Endothelial cell (in vitro differentiated cells): ENCODE measurements at places on chromosomes 3 and 15.

GRCh38 chr15:43498990-43499389 lies 6.0 kb upstream of the TP53BP1 start:
- no peak overlapping the region for H3K27ac ChIP-seq
- H3K4me3 ChIP-seq = no peak overlapping the region
- H3K4me1 ChIP-seq = no peaks in the 10 kb centered on the region

GRCh38 chr3:52809149-52809548 lies 14.6 kb downstream of the ITIH3 start:
- no peak overlapping the region for H3K27ac ChIP-seq
- H3K4me1 ChIP-seq = no peaks in the 10 kb centered on the region
- H3K36me3 ChIP-seq = no peaks in the 10 kb centered on the region
- H3K4me3 ChIP-seq = no peak overlapping the region

DNA sequence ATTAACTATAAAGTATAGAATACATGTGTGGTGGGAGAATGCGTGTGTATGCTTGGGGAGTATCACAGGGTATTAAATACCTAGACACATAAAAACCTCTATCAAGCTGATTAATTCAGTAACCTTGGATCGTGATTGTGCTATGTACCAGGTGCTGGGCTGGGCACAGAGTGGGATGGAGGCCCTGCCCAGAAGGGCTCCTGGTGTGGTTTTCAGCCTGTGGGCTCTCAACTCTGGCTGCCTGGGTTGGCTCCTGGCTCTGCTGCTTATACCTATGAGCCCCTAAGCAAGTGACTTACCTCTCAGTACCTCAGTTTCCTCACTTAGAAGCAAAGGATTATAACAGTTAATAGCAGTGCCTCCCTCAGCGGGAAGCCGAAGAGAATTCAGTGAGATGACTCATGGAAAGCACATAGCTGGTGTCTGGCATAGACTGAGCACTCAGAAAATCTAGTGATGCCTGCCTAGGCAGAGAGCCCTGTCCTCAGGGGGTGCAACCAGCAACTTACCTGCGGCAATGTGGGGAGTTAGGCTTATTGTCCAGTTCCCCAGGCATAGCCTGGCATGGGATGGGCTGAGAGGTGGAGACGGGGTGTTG lies 90.6 kb upstream of the MYZAP start:
- H3K4me1 ChIP-seq = peaks cover 93% of the 10 kb centered on the region
- peaks cover 55% of the 10 kb centered on the region for H3K36me3 ChIP-seq

- H3K4me3 ChIP-seq = no peak overlapping the region
- no peaks in the 10 kb centered on the region for H3K36me3 ChIP-seq
- no peak overlapping the region for H3K27ac ChIP-seq
- peaks cover 8% of the 10 kb centered on the region for H3K4me1 ChIP-seq
These were observed 173.8 kb downstream of the SMAD6 start for GRCh38 chr15:66875588-66876420.

DNA sequence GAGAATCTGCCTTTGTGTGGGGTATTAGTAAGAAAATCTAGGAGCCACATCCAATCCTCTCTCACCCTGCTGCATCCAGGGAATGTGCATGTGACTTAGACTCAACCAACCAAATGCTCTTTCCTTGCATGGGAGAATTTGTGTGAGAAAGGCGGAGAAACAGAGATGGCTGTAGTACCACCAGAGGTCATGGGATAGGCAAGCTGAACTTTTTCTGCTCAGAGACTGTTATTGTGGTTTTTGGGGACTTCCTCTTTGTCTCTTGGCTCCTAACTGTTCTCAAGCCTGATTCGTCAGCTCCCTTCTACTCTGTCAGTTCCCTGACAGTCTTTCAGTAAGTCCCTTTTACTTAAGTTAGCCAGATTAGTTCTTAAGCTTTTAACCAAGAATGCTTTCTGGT lies 2.6 kb upstream of the ZSCAN2 start:
- peaks cover 12% of the 10 kb centered on the region for H3K4me1 ChIP-seq
- H3K27ac ChIP-seq = no peak overlapping the region
- peaks cover 11% of the 10 kb centered on the region for H3K27me3 ChIP-seq
- peaks cover 4% of the 10 kb centered on the region for H3K36me3 ChIP-seq
- no peak overlapping the region for H3K4me3 ChIP-seq

GRCh38 chr3:146091397-146091796 lies 69.6 kb downstream of the PLOD2 start:
- H3K36me3 ChIP-seq = peaks cover 3% of the 10 kb centered on the region
- DNase-seq = no peak
- no peaks in the 10 kb centered on the region for H3K4me1 ChIP-seq

- peaks cover 3% of the 10 kb centered on the region for H3K27me3 ChIP-seq
- no peak overlapping the region for H3K4me3 ChIP-seq
- no peak for DNase-seq
- no peaks in the 10 kb centered on the region for H3K4me1 ChIP-seq
- H3K36me3 ChIP-seq = no peaks in the 10 kb centered on the region
- no peak overlapping the region for H3K27ac ChIP-seq
These were observed 47.7 kb downstream of the CHCHD6 start for GRCh38 chr3:126751611-126752302.

- no peak overlapping the region for H3K4me3 ChIP-seq
- H3K27me3 ChIP-seq = peaks cover 2% of the 10 kb centered on the region
- no peak for DNase-seq
These were observed 7.5 kb downstream of the DET1 start for GRCh38 chr15:88538972-88539371.

DNA sequence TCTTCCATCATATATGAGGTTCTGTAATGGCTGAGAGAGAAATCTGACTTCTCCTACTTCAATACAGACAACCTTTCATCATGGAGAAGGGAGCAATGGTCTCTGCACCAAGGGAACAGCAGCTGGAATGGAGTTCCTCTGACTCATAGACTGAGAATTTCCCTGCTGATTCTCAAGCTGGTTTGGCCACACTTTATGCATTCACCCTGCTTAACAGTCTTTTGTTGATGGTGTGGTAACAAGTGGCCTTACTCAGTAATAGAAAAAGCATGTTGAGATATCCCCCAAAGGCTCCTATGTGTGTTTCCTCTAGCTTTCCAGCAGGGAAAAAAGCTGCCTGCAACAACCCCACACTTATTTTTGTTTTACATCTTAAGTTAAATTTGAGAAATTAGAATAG lies 138.1 kb downstream of the GREM1 start:
- no peak overlapping the region for H3K27ac ChIP-seq
- no peak for DNase-seq
- H3K4me3 ChIP-seq = no peak overlapping the region
- no peaks in the 10 kb centered on the region for H3K27me3 ChIP-seq
- H3K4me1 ChIP-seq = no peaks in the 10 kb centered on the region

DNA sequence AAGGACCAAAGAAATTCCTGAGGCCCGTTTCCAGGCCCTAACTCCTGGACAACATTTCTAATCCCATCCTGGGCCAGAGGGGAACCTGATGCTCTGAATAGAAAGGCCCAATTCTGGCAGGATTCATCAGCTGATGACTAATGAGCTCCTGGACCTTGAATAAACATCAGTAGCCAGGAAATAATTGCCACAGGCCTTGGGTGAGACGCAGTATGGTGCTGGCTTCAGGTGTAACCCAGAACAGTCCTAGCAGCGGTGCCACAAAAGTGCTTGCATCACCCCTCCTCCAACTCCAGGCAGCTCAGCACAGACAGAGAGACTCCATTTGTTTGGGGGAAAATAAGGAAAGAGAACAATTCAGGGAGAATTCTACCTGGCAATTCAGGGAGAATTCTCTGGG lies 184.7 kb upstream of the POU1F1 start:
- no peak overlapping the region for H3K4me3 ChIP-seq
- H3K4me1 ChIP-seq = no peaks in the 10 kb centered on the region
- no peaks in the 10 kb centered on the region for H3K27me3 ChIP-seq
- no peaks in the 10 kb centered on the region for H3K36me3 ChIP-seq
- H3K27ac ChIP-seq = no peak overlapping the region

GRCh38 chr15:27222479-27222878 lies 251.5 kb downstream of the GABRG3 start:
- no peak overlapping the region for H3K27ac ChIP-seq
- H3K4me3 ChIP-seq = no peak overlapping the region
- peaks cover 2% of the 10 kb centered on the region for H3K27me3 ChIP-seq
- H3K4me1 ChIP-seq = peaks cover 7% of the 10 kb centered on the region
- no peak for DNase-seq
- no peaks in the 10 kb centered on the region for H3K36me3 ChIP-seq

- H3K27ac ChIP-seq = no peak overlapping the region
- H3K27me3 ChIP-seq = no peaks in the 10 kb centered on the region
- DNase-seq = no peak
- no peaks in the 10 kb centered on the region for H3K4me1 ChIP-seq
These were observed 1.1 kb upstream of the OR4F15 start for GRCh38 chr15:101810876-101811275.

GRCh38 chr3:47265725-47266428 lies 16.7 kb downstream of the KIF9 start:
- H3K4me3 ChIP-seq = no peak overlapping the region
- no peaks in the 10 kb centered on the region for H3K4me1 ChIP-seq
- H3K27me3 ChIP-seq = peaks cover 2% of the 10 kb centered on the region

GRCh38 chr15:83446904-83447709 lies at the start of gene SH3GL3:
TSS of gene SH3GL3 (plus strand) at chr15:83447341. CDS start at chr15:83447534, 193 bp downstream.
- peak; percentile 74 for DNase-seq
- H3K27ac ChIP-seq = peak within 1 kb of the TSS; percentile 89
- H3K4me1 ChIP-seq = peaks cover 23% of the 10 kb centered on the region

DNA sequence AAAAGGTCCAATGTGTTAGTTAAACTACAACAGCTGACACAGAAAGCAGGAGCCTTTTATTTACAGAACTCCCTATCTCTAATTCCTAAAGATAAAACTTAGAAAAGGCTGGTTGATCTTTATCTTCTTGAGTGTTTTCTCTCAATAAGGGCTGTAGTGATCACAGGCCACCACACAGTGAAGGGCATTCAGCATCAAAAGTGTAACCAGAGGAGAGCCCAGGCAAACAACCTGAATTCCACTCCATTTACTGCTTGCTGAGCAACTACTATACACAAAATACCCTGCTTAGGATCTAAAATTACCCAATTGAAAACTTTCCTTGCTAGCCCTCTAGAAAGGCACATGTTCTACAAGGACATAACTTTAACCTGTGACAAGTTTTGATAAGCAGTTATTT lies 122.7 kb downstream of the MEIS2 start:
- H3K36me3 ChIP-seq = no peaks in the 10 kb centered on the region
- no peak overlapping the region for H3K27ac ChIP-seq
- H3K4me3 ChIP-seq = no peak overlapping the region
- no peaks in the 10 kb centered on the region for H3K27me3 ChIP-seq
- H3K4me1 ChIP-seq = no peaks in the 10 kb centered on the region

DNA sequence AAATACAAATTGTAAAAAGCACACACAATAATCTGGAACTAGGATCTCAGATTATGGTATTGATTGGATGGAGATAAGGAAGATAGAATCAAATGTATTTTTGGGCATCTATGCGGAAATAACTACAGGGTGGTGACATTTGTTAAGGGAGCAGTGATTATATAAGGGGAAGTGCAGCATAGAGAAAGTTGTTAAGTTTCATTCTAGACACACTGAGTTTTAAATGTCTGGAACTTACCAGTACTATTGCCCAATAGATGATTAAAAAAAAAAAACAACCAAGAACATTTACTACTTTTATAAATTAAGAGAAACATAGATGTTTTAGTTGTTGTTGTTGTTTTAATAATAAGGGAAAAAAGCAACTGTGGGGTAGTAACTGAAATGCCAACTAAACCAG lies 32.1 kb upstream of the C3orf38 start:
- no peak overlapping the region for H3K4me3 ChIP-seq
- H3K4me1 ChIP-seq = no peaks in the 10 kb centered on the region
- H3K27ac ChIP-seq = no peak overlapping the region
- no peaks in the 10 kb centered on the region for H3K27me3 ChIP-seq
- H3K36me3 ChIP-seq = peaks cover 22% of the 10 kb centered on the region
- DNase-seq = no peak

DNA sequence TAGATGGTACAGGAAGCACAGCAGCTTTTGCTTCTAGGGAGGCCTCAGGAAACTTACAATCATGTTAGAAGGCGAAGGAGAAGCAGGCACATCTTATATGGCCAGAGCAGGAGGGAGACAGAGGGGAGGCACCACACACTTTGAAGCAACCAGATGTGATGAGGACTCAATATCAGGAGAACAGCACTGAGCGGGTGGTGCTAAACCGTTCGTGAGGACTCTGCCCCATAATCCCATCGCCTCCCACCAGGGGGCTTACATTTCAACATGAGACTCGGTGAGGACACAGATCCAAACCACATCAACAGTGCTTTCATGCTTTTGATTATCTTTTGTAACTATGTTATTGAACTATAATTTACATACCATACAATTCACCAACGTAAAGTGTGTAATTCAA lies 7.6 kb upstream of the TMEM44 start:
- H3K4me3 ChIP-seq = no peak overlapping the region
- peaks cover 32% of the 10 kb centered on the region for H3K36me3 ChIP-seq
- peaks cover 3% of the 10 kb centered on the region for H3K27me3 ChIP-seq
- DNase-seq = peak; percentile 55

GRCh38 chr3:83500422-83500821 lies 1458.4 kb upstream of the CADM2 start:
- H3K36me3 ChIP-seq = no peaks in the 10 kb centered on the region
- no peak for DNase-seq
- no peak overlapping the region for H3K27ac ChIP-seq
- H3K4me3 ChIP-seq = no peak overlapping the region

DNA sequence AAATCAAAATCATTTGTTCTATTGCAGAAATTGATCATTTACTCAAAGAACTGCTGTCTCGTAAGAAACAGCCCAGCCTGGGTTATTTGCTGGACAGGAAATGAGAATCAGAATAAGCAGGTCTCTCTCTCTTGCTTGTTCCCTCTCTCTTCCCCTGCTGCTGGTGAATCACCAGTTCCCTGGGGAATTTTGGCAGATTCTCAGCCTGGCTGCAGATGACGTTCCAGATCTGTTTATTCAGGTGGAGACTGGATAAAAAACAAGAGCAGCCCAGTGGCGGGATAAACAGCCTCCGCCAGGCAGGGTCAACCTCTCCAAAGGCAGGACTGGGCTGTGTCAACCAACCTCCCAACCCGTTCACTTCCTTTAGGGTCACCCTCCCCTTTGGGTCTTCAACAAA lies 72.1 kb downstream of the LRIG1 start:
- peaks cover 8% of the 10 kb centered on the region for H3K36me3 ChIP-seq
- no peak overlapping the region for H3K27ac ChIP-seq
- no peak overlapping the region for H3K4me3 ChIP-seq
- H3K4me1 ChIP-seq = peaks cover 35% of the 10 kb centered on the region
- peaks cover 8% of the 10 kb centered on the region for H3K27me3 ChIP-seq
- DNase-seq = no peak

- H3K4me3 ChIP-seq = no peak overlapping the region
- H3K4me1 ChIP-seq = no peaks in the 10 kb centered on the region
- DNase-seq = no peak
- H3K27me3 ChIP-seq = no peaks in the 10 kb centered on the region
- H3K27ac ChIP-seq = no peak overlapping the region
These were observed 1071.9 kb downstream of the IGSF11 start for GRCh38 chr3:117962750-117963149.
